ENCODE measurements at places on chromosomes 3 and 15.
A peak's percentile ranks its signal among the peaks of the same experiment; 100 is the strongest.

DNA sequence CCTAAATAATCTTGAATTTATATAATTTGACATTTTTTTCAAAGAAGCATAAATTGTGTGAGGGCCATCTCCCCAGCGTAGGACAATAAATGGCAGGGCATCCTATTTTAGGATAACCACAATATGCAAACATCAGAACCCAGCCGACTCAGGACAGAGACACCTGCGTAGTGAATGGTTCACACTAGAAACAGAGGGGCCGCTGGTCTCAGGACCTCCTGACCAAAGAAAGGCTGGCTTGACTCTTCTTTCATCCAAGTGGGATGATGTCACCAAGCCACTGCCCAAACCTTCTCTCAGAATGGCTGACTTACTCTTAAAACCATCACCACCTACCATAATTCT is 162.1 kb downstream of the FOXP1 start:
- DNase-seq: no peak

DNA sequence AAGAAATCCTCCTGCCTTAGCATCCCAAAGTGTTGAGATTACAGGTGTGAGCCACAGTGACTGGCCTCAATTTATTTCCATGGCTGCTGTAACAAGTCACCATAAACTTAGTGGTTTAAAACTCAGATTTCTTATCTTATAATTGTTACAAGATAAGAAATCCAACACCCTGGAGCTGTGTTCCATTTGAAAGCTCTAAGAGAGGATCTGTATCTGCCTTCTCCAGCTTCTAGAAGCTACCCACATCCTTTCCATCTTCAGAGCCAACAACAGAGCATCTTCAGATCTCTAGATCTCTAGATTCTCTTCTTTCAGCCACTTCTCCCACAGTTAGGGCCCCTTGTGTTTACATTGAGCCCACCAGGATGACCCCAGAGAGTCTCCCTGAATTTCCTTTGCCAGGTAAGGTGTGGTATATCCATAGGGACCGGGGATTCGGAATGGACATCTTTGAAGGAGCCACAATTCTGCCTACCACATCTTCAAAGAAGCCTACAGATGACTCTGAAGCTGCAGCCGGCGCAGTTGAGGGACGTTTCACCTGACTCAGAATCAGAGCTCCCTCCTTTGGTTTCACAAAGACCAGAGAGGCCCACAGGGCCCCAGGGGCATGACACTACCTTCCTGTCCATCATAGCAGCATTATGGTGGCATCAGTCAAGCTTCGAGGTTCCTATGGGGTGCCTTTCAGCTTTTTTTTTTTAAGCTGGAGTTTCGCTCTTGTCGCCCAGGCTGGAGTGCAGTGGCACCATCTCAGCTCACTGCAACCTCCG is 87.0 kb upstream of the IGF1R start:
- DNase-seq: no peak

DNA sequence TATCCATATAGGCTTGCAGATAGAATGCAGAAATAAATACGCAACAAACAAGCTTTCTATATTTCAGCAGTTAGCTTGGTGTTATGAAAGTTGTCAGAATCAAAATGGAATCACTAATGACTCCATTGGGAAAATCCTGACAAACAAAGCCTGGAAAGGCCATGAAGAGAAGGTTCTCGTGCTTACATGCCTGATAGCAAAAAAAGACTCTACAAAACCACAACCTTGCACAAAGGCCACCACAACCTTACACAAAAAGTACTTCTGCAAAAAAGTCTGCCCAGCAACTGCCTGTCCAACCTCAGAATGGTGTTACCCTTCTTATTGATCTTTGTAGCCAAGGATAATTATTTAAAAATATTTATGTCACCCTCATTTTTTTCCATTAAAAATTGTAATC is 14.4 kb upstream of the PLSCR1 start:
- DNase-seq: no peak

DNA sequence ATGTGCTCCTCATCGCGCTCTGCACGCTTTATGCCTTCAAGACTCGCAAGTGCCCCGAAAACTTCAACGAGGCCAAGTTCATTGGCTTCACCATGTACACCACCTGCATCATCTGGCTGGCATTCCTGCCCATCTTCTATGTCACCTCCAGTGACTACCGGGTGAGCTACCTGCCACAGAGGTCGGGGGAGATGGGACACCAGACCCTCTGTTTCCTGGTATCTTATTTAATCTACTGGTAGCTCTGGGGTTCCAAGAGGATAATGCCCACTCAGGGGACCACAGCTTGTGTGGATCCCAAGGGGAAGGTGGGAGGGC is 9.1 kb downstream of the GRM2 start:
- DNase-seq: no peak

GRCh38 chr3:111750278-111750884 is 108.7 kb upstream of the PHLDB2 start:
- no peak for DNase-seq

GRCh38 chr15:72375846-72376581 is at the start of gene HEXA:
HEXA (minus strand) TSS chr15:72376014; CDS start chr15:72375972, 42 bp downstream.
- DNase-seq: peak; percentile 93

- no peak for DNase-seq
Observed at GRCh38 chr15:75107516-75107907, 84.1 kb downstream of the PPCDC start.

DNA sequence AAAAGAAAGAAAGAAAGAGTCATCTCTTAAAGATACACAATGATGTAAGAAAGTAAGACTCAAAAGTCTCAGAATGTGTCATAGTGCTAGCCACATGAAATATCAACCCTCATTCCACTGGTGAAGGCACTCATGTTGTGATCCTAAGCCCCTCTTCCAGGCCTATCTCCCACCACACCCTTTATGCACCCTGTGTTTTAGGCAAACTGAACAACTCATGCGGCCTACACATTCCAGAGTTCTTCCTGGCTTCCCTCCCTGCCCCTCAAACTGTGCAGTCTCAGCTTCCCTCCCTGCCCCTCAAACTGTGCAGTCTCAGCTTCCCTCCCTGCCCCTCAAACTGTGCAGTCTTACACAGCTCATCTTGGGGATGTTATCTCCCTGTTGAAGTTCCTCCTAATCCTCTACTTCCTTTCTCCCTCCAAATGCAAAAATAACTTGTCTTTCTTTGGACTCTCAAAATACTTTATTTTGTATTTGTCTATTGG is 69.0 kb upstream of the FNDC3B start:
- DNase-seq: no peak

DNA sequence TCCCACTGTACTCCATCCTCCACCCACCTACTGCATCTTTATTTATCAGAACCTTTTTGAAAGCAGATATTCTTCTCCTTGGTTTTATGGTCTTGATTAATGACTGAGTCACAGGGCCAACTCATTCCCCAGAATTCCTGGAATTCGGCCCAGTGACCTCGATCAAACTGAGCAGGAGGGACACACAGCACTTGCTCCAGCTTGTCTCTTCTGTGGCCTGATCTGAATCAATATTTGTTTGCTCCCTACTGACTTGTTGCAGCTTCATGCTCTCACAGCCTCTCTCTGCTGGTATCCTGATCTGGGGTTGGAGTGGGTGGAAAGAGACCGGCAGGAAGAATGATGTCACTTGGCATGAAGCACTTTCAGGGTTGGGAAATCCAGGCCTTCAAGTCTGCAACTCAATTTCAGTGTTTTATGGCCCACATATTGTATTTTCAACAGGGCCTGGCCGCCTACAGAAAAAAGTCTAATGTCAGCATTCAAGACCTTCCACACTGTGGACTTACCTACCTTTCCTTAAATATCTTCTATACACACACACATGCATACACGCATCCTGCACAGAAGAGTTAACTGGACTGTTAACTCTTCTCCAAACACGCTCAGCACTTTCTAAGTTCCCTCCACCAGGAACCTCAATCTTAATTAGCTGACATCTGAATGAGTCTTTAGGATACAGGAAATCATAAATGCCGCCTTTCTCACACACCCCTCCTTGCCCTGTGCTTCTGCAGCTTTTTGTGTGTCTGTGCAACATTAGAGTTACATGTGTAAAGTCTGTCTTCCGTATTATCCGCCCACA is 4.6 kb downstream of the ANXA2 start:
- DNase-seq: peak; percentile 22

DNA sequence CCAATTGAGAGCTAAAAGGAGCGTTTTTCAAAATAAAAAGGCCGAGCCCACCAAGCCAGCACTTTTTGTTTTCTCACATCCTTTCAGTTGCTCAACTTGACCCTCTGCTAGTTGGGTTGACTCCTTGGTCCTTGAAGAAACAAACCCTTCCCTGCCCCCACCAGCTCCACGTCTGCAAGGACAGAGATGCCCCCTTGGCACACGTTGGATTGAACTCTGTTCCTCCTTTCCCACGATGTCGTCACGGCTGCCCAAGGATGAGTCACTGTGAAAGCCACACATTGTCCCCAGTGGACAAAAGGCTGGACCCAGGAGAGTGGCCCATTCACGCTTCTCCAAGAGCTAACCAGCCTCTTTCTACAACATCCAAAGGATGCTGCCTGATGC is 43.0 kb upstream of the SPATA12 start:
- DNase-seq: no peak

GRCh38 chr15:79593119-79593869 is 161.2 kb downstream of the MINAR1 start:
- DNase-seq: peak; percentile 10

DNA sequence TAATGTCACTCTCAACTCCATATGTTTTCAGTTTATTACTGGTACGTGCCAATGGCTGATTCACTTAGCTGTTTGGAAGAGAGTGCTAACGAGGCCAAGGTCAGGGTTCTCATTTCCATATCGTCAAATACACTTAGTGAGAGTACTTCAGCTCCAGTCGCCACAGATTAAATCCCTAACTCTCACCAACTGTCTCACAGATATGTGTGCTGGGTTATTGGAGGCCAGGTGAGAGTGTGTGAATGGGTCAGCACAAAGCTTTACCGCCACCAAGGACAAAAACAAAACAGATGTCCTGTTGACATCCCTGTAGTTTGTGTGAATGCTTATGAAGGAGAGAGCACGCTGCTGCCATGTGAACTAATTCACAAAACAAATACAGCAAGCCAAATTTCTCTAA is 133.5 kb upstream of the TBL1XR1 start:
- DNase-seq: no peak

- no peak for DNase-seq
Observed at GRCh38 chr3:97187771-97188170, 373.4 kb downstream of the EPHA6 start.

GRCh38 chr3:114718898-114719210 is 425.0 kb downstream of the TIGIT start:
- no peak for DNase-seq

GRCh38 chr3:87792534-87793336 is 266.1 kb downstream of the CGGBP1 start:
- no peak for DNase-seq

Measured in cerebellar cortex (tissue), 1 donor.